ENCODE measurements at places on chromosomes 5 and 9.

GRCh38 chr5:180739271-180739670 is 587 bp downstream of the OR2Y1 start:
- peak; percentile 10 for DNase-seq

- DNase-seq: no peak
Measured at GRCh38 chr9:95459851-95460517, 56.8 kb downstream of the PTCH1 start.

GRCh38 chr5:153551537-153552079 is 61.1 kb downstream of the GRIA1 start:
- peak; percentile 97 for DNase-seq

- DNase-seq: peak; percentile 81
Measured at GRCh38 chr9:115952430-115953292, 200.9 kb upstream of the PAPPA start.

GRCh38 chr9:24436761-24437160 is 108.9 kb downstream of the IZUMO3 start:
- DNase-seq: peak; percentile 1

GRCh38 chr5:141211-141610 is 49.2 kb downstream of the PLEKHG4B start:
- no peak for DNase-seq

DNA sequence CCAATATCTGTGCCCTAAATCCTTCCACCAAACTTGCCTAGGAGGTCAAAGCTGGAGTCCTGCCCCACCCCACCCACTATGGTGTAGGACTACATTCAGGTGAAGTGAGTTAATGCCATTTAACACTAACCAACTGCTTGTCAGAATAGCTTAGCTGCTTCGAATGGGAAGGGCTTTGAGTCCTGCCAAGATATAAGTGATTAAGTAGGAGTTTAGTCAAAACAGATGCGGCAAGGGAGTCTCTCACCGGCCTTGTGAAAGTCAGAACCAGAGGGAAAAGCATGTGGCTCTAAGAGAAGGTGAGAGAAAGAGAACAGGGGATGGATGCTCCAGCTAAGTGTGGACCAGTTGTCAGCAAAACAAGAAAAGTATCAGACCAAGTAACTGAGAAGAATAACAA is 132.6 kb downstream of the SPOCK1 start:
- DNase-seq: peak; percentile 60

GRCh38 chr5:66149950-66150349 is 5.8 kb downstream of the SREK1 start:
- no peak for DNase-seq

Data from astrocyte (in vitro differentiated cells and primary cell).